ENCODE measurements at places on chromosomes 6 and 20.

DNA sequence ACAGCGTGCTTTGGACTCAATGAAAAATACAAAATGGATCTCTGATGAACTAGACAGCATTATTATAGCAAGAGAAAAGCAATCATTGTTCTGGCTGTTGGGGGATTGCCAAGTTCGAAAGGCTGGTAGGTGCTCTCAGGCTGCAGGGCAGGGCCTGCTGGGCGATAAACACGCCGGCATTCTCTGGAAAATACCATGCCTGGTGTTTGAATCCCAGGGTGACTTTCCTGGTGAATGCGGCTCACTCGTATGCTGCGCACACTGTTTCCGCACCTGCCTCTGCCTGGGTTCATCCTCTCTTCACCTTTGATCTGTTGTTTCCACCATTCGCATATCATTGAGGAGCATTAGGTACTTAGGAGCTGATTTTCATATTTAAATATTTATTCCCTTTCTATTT, 37.4 kb downstream of the GCNT2 start:
- no peak for DNase-seq

GRCh38 chr20:48897305-48898010, 24.1 kb upstream of the ARFGEF2 start:
- DNase-seq = no peak

- DNase-seq = no peak
Observed at GRCh38 chr6:43170417-43170930, 595 bp upstream of the SRF start.

- DNase-seq = no peak
Observed at GRCh38 chr6:57220083-57220703, 1.9 kb downstream of the RAB23 start.

GRCh38 chr6:116133453-116133852, 7.5 kb upstream of the COL10A1 start:
- DNase-seq = no peak

DNA sequence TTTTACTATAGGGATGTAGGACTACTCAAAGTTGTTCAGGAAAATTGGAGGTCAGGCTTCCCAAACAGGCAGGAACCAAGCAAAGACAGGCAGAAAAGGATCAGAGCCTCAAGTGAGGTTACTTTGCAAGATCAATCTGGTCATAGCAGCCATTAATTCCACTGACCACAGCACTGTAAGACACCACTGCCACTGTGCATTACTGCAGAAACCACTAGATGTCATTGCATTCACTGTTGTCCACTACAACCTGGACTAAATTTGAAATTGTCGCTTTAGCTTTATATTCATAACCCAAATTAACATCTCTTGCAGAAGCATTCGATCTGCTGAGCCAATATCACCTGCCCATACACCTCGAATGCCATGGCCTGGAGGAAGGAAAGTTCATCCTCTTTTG, 126.9 kb upstream of the UFL1 start:
- DNase-seq = no peak

- peak; percentile 24 for DNase-seq
Observed at GRCh38 chr6:10465629-10466499, 51.0 kb upstream of the TFAP2A start.

DNA sequence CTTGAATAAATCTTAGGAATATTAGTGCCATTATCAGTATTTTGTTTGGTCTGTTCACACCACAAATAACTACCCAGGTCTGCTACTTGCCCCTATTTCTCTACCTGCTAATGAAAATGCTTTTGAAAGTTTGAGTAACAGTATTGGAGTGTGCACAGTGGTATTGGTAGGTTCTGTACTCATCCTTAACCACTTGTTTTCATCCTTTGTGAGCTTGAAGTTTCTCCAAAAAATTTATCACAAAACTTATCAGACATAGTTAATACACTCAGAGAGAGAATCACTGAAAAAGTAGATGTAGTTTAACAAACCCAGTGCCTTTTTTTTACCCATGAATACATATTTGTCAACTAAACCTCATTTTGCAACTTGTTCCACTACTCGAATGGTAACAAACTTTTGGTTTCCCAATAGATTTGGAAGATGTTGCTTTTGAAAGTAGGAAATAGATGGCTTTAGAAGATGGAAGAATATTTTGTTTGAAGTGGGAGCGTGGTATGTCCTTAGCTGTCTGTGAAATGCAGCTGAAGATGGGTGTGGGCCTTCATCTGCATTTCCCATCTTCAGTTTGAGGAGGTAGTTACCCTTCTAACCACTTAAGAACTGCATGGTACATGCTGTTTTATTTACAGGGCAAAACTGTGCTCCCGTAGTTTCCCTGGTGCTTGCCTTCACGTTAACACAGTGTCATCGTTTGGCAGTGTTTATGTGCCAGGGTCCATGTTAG, 9.0 kb downstream of the PTPN1 start:
- DNase-seq = no peak

GRCh38 chr6:3138341-3138740, 19.0 kb downstream of the TUBB2A start:
- DNase-seq = no peak

DNA sequence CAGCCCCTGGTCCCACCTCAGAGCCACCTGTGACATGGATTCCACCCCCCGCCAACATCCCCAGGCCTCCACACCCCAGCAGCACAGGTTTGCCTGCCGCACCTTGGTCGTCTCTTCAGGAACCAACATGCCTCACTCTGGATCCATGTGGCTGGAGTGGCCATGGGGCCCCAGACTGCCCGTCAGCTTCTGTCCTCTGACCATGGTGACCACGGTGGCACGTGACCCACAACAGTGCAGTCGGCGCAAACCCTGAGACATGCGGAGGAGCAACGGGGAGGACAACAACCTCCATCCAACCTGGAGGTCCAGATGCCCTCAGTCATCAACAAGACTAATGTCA, 85.6 kb downstream of the ANKRD60 start:
- DNase-seq = no peak

DNA sequence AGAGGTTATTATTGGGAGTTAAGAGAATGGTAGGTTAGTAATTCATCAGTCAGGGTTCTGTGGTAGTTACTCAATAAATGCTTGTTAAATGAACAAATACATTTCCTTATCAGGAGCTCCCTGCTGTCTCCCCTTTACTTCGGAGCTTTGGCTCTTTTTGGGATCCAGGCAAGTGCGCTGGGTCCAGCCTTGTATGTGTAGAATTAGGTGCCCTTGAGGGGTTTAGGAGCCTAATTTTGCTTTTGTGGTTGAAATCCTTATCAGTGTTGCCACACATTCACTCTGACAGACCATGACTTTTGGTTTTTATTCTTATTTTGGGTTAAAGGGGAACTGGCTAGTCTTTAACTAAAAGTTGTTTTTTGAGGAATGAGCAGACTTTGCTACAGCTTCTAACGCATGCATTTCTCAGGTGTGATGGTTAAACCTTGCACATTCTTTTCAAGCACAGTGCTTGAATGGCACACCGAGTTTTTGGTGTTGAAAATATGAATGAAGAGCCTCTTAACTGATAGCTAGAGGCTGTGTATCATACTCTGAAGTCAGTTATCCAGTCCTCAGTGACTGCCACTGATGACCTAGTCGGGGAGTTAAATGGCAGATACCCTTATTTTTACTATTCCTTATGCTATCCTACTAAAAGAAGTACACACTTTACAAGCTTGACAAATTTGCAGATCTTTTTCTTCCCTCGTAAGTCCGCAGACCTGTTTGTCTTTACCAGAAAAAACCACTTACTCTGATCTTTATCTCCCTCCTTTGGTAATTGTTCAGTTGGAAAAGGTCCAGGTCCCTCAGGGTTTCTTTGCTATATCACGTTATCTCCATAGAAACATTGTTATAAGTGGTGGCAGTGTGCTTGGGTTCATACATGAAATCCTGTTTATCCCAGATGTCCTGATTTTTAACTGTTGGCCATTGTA, 50.7 kb upstream of the PLCG1 start:
- no peak for DNase-seq

GRCh38 chr6:160077526-160077925, 44.1 kb upstream of the SLC22A1 start:
- DNase-seq = no peak

GRCh38 chr6:14732844-14733757, 512.8 kb upstream of the JARID2 start:
- no peak for DNase-seq

- no peak for DNase-seq
Observed at GRCh38 chr6:142647449-142648035, 297.4 kb downstream of the HIVEP2 start.

DNA sequence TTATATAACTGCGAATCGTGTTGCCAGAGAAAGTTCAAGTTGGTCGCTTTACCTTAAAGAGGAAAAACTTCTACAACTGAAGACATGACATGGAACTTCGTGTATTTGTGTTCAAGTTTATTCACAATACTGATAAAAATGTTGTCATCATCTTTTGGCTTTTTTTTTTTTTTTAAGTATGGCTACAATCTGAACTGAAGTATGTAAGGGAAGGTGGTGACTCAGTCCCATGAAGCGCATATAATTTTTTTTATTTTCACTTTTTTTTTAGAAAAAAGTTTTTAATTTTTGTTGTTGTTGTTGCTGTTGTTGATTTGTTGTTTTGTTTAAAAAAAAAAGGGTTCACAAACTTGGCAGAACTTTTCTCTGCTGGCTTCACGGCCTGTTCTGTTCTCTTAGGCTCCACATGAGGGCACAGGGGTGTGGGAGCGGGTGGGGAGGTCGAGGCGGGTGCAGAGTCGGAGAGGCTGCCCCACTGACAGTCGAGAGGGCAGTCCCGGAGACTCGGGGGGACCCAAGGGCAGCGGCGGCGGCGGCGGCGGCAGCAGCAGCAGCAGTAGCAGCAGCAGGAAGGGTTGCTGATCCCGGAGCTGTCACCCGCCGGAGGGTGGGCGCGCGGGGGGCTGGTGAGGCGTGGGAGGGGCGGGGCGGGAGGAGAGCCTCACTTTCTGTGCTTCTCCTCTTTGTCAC, 17.0 kb downstream of the TFAP2A start:
- no peak for DNase-seq
